ENCODE measurements at places on chromosomes 16 and 17.
A peak's percentile ranks its signal among the peaks of the same experiment; 100 is the strongest.

- no peak for DNase-seq
These were observed 44.4 kb downstream of the EEF2K start for GRCh38 chr16:22250522-22250921.

- no peak for DNase-seq
These were observed 1.8 kb downstream of the ALKBH5 start for GRCh38 chr17:18185391-18185790.

- peak; percentile 30 for DNase-seq
These were observed 8.1 kb upstream of the CMTR2 start for GRCh38 chr16:71297341-71297634.

DNA sequence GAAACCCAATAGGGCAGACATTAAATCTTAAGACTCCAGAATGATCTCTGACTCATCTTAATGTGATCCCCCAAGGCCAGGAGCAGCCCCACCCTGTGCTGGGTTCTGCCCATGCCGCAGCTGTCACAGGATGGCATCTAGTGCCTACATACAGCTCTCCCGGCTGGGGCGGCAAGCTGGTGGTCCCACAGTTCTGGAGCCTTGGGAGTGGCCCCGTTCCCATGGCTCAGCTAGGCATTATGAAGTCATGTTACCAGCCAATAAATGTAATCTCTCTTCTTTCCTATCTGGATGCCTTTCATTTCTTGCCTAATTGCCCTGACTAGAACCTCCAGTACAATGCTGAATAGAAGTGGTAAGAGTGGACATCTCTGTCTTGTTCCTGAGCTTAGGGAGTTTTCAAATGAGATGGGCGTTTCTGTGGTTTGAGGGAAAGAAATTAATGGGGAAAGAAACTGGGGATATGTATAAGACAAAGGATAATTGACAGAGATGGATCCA lies 95.7 kb upstream of the DNAH17 start:
- DNase-seq: peak; percentile 40

DNA sequence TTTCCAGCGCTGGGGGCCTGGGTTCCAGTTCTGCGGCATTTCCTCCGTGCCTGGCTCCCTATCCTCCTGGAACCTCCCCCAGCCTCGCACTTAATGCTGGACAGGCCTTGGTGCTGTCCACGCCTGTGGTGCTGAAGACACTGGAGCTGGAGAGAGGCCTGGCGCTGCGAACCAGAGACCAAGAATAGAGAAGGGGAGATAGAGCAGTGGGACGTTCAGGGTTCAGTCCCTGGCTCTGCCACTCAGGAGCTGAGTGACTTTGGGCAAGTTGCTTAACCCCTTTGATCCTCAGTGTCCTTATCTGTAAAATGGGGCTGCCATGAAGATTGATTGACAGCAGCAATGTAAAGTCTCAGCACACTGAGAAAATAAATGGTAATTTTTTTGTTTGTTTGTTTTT lies 11.9 kb downstream of the SBK1 start:
- peak; percentile 40 for DNase-seq

GRCh38 chr17:51912939-51913338 lies 245.6 kb downstream of the CA10 start:
- no peak for DNase-seq

All from HT1080 (cell line).